ENCODE measurements at places on chromosomes 12 and 14.

GRCh38 chr14:101406921-101407320, 154.4 kb upstream of the DIO3 start:
- DNase-seq, result no peak

DNA sequence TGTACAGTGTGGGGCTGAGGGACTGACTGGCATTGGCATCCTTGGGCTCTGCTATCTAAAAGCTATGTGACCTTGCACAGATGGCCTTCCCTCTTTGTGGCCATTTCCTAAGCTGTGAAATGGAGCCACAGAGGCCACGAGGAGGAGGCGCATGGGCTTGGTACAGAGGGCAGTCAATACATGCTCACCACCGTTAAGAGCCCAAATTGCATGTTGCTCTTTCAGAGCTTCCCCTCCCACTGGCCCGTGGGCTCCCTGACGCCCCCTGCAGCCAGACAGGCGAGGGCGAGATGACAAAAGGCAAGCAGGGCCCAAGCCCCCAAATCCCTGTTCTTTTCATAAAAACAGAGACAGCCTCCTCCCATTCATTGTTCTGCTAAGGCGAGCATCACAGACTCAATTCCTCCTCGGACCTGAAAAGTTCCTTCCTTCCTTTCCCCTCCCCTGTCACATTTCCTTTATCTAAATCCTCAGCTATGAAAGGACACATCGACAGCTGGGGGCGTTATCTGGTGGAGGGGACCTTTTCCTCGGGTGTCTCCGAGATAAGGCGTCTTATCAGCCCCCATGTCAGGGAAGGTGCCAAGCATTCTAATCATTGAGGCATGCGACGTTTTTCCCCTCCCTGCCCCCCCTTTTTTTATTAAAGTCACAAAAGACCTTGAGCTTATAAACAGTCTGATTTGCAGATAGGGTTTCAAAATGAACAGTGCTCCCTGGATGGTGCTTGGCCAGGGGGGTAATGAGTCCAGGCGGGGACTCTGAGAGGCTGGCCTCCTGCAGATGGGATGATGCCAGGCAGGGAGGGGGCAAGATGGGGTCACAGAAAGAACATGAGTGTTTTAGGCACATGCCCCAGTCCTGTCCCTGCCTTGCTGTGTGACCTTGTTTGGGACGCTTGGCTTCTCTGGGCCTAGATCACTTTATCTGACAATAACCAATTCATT, 26.4 kb downstream of the FAM222A start:
- peak; percentile 10 for DNase-seq

- DNase-seq, result no peak
Observed at GRCh38 chr12:24769682-24770081, 179.2 kb downstream of the BCAT1 start.

DNA sequence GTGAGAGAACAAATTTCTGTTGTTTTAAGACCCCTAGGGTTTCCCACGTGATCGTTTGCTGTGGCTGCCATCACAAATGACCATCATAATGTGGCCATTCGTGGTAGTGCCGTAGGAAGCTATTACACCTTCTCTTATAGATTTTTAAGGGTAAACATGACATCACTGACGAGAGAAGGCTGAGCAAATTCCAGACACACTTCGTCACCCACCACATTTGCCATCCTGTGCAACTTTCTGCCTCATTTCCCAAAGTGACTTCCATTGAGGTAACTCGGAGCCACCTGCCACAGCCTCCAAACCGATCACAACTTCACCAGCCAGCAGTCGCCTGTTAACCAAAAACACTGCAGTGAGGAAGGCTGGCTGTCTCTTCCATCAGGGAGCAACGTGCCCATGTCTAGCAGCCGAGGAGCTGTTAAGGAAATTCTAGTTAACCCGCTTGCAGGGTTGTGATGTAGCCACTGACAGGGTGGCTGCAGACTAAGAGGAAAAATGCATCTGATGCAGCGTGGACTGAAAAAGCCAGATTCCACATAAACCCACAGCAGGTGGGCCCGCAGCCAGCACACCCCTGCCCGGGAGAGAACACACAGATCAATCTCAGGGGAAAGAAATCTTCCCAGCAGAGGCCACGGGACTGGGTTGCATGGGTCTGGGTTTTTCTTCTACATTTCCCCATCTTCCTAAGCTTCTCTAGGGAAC, 44.6 kb downstream of the CCDC85C start:
- no peak for DNase-seq

- no peak for DNase-seq
Observed at GRCh38 chr12:68867606-68868005, 59.6 kb downstream of the MDM2 start.

GRCh38 chr14:90296641-90297040, 35.1 kb downstream of the NRDE2 start:
- no peak for DNase-seq

GRCh38 chr14:90300611-90301047, 31.1 kb downstream of the NRDE2 start:
- no peak for DNase-seq

Measured in activated CD4-positive, alpha-beta T cell treated with anti-CD3 and anti-CD28 coated beads, Interleukin-10, Interleukin-2, amounts not matched to agents 100 ng/mL and 50 ng/mL, durations not matched to agents 16 hours and 8 hours (primary cell).